Small intestine (tissue), 16 donors: ENCODE measurements at places on chromosomes 5 and 9.
A peak's percentile ranks its signal among the peaks of the same experiment; 100 is the strongest.

DNA sequence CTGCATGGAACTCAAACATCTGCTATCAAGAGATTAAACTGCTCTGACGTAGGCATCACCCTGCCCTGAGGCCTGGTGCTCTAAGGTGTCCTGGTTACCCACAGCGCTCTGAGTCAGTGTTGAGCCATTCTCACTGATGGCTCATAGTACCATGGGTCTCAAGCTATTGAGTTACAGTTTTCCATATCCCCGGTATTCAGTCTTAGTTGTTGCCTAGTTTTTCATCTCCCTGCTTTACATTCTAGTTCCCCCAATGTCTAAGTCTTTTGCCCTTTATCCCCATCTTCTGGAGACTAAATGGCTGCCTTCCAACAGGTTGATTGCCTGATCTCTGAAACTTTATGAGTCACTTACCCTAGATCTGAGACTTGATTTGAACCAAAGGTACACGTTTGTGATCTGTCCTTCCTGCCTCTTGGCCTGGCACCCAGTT is 161.2 kb upstream of the PTGER4 start:
- no peak overlapping the region for H3K4me3 ChIP-seq
- H3K27me3 ChIP-seq, result no peaks in the 10 kb centered on the region
- H3K27ac ChIP-seq, result no peak overlapping the region
- H3K4me1 ChIP-seq, result no peaks in the 10 kb centered on the region

DNA sequence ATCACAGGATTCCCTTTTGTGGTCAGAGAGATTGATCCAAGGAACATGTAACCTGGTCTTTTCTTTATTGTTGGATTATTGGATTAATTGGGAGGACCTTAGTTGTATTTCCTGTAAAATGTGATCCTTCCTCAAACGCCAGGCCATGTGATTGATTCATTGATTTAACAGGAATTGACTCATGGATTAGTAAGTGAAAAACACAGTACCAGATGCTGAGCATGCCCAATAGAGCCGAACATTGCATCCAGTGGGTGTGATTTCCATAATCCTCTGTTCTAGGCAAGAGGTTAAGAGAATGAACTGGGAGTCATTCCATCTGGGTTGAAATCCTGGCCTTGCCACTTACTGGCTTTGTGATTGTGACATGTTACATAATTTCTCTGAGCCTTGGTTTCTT is 522.3 kb downstream of the MAT2B start:
- H3K4me3 ChIP-seq, result no peak overlapping the region
- no peak overlapping the region for H3K27ac ChIP-seq
- H3K36me3 ChIP-seq, result no peaks in the 10 kb centered on the region
- H3K27me3 ChIP-seq, result no peaks in the 10 kb centered on the region

DNA sequence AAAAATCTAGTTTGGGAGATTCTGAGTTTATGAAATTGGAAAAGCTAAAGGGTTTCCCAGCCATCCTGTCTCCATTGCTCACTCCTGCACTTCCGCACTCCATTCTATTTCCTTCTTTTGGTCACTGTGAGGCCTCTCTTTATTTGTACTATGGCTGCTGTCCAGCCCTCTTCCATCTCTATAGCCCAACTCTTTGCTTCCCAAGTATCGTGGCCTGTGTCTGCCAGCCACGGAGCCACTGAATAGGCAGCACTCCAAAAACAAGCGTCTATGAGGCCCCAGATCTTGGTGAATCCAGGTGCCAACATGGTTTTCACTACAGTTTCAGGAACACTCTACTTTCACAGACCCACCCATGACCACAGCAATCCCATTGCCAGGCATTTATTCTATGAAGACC is 37.2 kb downstream of the GRAMD2B start:
- peaks cover 5% of the 10 kb centered on the region for H3K4me1 ChIP-seq
- H3K4me3 ChIP-seq, result no peak overlapping the region
- peaks cover 14% of the 10 kb centered on the region for H3K36me3 ChIP-seq

DNA sequence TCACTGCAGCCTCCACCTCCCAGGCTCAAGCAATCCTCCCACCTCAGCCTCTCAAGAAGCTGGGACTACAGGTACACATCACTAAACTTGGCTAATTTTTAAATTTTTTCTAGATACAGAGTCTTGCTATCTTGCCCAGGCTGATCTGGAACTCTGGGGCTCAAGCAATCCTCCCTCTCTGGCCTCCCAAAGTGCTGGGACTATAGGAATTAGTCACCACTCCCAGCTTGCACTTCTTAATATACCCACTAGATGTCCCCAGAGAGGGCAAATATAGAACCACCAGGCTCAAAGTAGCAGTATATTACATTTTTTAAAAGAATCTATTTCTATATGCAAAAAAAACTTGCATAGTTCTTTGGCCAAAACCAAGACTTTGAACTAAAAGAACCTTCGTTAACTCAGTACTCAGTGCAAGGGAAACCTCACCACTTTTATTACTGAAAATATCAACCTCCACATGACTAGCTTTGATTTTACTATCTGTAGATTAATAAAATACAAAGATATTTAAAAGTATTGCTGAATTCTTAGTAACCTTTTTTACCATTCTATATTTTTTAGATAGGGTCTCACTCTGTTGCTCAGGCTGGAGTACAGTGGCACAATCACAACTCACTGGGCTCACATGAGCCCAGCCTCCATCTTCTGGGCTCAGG is 25.8 kb upstream of the HSD17B3 start:
- no peaks in the 10 kb centered on the region for H3K36me3 ChIP-seq
- H3K27me3 ChIP-seq, result no peaks in the 10 kb centered on the region
- H3K4me1 ChIP-seq, result no peaks in the 10 kb centered on the region
- peak; percentile 65 for DNase-seq

GRCh38 chr9:95082401-95083084 is 235.0 kb downstream of the FANCC start:
- DNase-seq, result peak; percentile 57
- peaks cover 17% of the 10 kb centered on the region for H3K4me1 ChIP-seq
- H3K27me3 ChIP-seq, result no peaks in the 10 kb centered on the region

- no peaks in the 10 kb centered on the region for H3K27me3 ChIP-seq
- H3K4me1 ChIP-seq, result no peaks in the 10 kb centered on the region
- DNase-seq, result no peak
- H3K4me3 ChIP-seq, result no peak overlapping the region
- H3K36me3 ChIP-seq, result no peaks in the 10 kb centered on the region
These were observed 105.3 kb upstream of the FCN2 start for GRCh38 chr9:134775081-134775951.

- no peaks in the 10 kb centered on the region for H3K4me1 ChIP-seq
- H3K27ac ChIP-seq, result no peak overlapping the region
- no peaks in the 10 kb centered on the region for H3K27me3 ChIP-seq
These were observed 110.8 kb upstream of the POC5 start for GRCh38 chr5:75828029-75828428.

GRCh38 chr9:124527781-124528180 is 20.6 kb upstream of the NR5A1 start:
- H3K27ac ChIP-seq, result no peak overlapping the region
- no peak overlapping the region for H3K4me3 ChIP-seq
- H3K4me1 ChIP-seq, result no peaks in the 10 kb centered on the region
- H3K36me3 ChIP-seq, result peaks cover 2% of the 10 kb centered on the region

DNA sequence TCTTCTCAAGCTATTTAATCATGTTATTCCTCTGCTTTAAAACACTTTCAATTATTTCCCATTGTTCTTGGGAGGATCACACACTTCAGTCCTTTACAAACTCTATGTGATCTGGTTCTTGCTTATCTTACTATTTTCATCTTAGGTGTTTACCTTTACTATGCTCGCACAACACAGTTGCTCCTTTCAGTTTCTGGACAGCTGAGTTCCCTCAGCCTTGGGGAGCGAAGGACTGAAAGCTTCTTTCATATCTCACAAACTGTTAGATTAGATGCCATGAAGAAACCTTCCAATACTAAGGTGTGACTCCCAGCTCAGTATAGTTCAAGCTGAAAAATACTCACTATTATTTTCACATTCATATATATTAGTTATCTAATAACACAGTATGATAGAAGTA is 117.9 kb downstream of the CDC42SE2 start:
- no peak overlapping the region for H3K27ac ChIP-seq
- no peak overlapping the region for H3K4me3 ChIP-seq
- peaks cover 5% of the 10 kb centered on the region for H3K36me3 ChIP-seq
- H3K27me3 ChIP-seq, result no peaks in the 10 kb centered on the region

DNA sequence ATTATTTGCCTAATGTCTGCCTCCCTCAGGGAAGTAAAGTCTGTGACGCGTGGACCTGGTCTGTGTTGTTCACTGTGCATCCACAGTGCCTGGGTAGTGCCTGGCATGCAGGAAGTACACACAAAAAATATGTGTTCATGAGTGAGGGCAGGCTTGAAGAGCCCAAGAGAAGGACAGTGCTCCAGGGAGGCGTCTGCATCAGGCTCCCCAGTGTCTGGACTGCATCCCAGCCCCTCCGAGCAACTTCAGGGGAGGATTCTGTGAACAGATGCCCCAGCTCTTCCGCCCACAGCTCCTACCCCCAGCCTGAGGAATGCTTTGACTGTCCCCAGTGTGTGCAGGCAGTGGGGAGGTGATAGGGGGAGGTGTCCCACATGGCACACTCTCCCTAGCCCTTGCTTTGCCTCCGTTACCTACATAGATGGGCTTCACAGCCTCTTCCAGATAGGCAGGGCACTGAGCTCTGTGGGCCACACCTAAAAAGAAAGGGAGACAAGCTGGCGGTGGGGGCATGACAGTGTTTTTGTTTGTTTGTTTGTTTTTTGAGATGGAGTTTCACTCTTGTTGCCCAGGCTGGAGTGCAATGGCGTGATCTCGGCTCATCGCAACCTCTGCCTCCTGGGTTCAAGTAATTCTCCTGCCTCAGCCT is 25.4 kb downstream of the IRF1 start:
- H3K27me3 ChIP-seq, result no peaks in the 10 kb centered on the region
- no peak overlapping the region for H3K4me3 ChIP-seq
- no peak for DNase-seq

GRCh38 chr5:140555747-140556312 is 1.4 kb downstream of the SRA1 start:
- no peak overlapping the region for H3K27ac ChIP-seq
- peaks cover 13% of the 10 kb centered on the region for H3K4me1 ChIP-seq
- DNase-seq, result no peak
- no peak overlapping the region for H3K4me3 ChIP-seq
- H3K36me3 ChIP-seq, result peaks cover 2% of the 10 kb centered on the region

GRCh38 chr9:129487658-129488483 is 133.0 kb downstream of the C9orf50 start:
- H3K27ac ChIP-seq, result peak overlapping the region; percentile 76
- H3K4me1 ChIP-seq, result peaks cover 6% of the 10 kb centered on the region
- no peaks in the 10 kb centered on the region for H3K27me3 ChIP-seq
- H3K4me3 ChIP-seq, result peak overlapping the region; percentile 61
- DNase-seq, result peak; percentile 37

DNA sequence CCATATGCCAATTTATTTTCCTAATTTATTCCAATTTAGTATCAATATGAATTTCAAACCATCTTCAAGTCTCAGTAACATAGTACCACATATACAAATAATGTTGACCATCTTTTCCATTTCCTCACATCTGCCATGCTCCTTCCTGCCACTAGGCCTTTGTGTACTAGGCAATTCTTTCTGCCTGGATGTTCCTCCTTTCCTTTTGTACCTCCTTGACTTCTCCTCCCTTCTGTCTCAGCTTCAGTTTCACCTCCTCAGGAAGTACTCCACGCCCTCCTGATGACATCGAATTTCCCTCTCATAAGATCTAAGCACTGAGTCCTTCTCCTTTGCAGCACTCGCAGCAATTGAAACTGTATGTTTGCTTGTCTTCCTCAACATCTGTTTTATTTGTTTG is 53.9 kb downstream of the MEF2C start:
- H3K27ac ChIP-seq, result peak overlapping the region; percentile 24
- no peaks in the 10 kb centered on the region for H3K36me3 ChIP-seq
- no peaks in the 10 kb centered on the region for H3K27me3 ChIP-seq
- no peak for DNase-seq
- H3K4me3 ChIP-seq, result no peak overlapping the region
- H3K4me1 ChIP-seq, result no peaks in the 10 kb centered on the region

- no peaks in the 10 kb centered on the region for H3K4me1 ChIP-seq
- no peak overlapping the region for H3K27ac ChIP-seq
- no peaks in the 10 kb centered on the region for H3K36me3 ChIP-seq
These were observed 24.0 kb upstream of the GPR151 start for GRCh38 chr5:146539973-146540372.

DNA sequence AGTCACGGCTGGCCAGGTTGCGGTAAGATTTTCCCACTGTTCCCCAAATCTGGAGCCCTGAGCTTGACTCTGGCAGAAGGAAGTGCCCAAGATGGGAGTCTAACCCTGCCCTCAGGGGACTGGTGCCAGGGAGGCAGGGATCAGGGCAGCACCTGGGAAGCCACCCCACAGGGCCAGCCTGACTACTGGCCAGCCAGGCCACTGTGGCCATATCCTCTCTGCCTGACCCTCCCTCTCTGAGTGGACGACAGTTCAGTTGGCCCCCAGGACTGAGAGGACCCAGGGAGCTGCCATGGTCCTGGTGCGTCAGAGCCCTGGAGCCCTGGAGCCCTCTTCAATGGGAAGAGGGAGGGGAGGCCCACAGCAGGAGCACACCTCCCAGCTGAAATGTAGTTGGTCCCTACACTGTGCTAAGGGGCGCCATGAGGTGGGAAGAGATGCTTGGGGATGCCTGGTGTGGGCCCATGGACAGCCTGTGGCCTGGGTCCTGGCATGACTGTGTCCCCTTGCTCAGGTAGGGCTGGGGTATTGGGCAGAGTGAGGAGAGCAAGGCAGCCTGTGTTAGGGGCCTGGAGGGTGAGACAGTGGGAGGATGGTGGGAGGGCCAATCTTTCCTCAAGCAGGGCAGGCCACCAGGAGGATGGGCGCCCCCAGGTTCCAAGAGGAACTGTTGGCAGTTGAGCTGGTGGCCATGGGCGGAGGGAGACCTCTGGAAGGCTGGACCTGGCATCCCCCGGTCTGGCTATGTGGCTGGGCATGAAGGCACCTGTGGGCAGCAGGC is 81.1 kb downstream of the PHF2 start:
- H3K36me3 ChIP-seq, result peaks cover 3% of the 10 kb centered on the region
- no peak overlapping the region for H3K4me3 ChIP-seq
- no peaks in the 10 kb centered on the region for H3K27me3 ChIP-seq
- no peak for DNase-seq

GRCh38 chr9:137470785-137471184 is 11.7 kb upstream of the NSMF start:
- H3K27me3 ChIP-seq, result no peaks in the 10 kb centered on the region
- H3K4me3 ChIP-seq, result no peak overlapping the region
- no peak overlapping the region for H3K27ac ChIP-seq

- no peak overlapping the region for H3K4me3 ChIP-seq
- no peaks in the 10 kb centered on the region for H3K36me3 ChIP-seq
- no peaks in the 10 kb centered on the region for H3K27me3 ChIP-seq
These were observed 3.4 kb upstream of the CEP72 start for GRCh38 chr5:608429-609370.

- no peaks in the 10 kb centered on the region for H3K4me1 ChIP-seq
- H3K4me3 ChIP-seq, result no peak overlapping the region
- DNase-seq, result no peak
- no peak overlapping the region for H3K27ac ChIP-seq
These were observed 171.4 kb upstream of the SLC30A5 start for GRCh38 chr5:68922172-68922987.
